ENCODE measurements at places on chromosomes 11 and 22.

DNA sequence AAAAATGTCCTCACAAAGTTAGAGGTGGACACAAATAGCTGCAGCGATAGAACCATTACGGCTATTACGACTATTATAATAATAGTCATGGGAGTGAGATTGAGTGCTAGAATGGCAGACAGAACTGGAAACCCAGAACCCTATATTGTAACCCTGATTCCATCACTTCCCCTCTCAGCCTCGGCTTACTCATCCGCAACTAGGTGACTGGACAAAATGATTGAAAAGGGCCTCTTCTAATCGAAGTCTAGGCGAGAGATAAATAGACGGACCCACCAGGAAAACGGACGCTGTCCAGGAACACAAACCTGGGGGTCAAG lies 629 bp downstream of the PSMA1 start:
- no peak for DNase-seq

- DNase-seq = no peak
Measured at GRCh38 chr11:81241672-81242275, 1491.9 kb downstream of the FAM181B start.

DNA sequence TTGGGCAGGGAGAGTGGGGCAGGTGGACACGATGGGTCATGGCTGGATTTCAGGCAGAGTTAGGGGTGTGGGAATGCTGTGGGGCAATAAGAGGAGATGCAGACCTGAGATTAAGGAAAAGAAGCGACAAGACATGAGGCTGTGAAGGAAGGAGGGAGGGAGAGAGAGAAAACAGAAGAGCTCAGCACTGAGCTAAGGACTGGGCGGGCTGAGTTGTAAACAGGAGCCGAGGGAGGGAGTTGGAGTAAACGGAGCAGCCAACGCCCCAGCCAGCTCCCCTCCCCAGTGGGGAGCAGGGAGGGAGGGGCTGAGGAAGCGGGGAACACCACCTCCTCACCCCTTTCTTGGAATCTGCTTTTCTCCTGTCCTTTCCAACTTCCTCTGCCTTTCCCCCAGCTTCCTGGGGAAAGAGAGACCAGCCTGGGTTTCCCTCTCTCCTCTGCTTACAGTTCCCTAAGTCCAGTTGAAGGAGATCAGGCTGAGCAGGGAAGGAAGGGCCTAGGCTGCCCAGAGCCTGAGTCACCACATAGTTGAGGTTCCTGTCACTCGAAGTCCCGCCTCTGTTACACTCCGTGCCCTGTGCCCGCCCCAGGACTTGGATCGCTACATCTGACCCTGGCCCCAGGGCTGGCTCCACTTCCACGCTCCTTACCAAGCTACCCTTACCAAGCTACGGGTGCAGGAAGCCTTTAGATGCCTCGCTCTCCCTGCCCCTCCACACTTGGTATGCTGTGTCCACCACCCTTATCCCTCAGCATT lies 6.7 kb upstream of the AHNAK start:
- DNase-seq = peak; percentile 77

DNA sequence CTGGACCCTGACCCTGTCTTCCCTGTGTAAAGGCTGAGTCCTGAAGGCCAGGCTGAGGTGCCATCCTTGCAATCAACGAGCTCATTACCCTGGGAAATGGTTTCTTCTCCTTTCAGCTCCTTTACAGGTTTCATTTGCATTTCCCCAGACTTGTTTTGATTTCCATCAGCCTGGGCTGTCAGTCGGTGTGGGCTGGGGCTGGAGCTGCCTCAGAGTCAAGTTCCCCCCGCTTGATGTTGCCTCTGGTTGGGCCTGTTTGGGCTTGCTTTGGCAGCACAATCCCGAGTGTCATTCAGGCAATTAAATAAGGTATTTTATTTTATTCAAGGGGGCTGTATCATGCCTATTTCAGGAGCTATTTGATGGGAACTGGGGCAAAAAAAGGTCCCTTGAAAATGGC lies 424.9 kb downstream of the INSC start:
- no peak for DNase-seq

DNA sequence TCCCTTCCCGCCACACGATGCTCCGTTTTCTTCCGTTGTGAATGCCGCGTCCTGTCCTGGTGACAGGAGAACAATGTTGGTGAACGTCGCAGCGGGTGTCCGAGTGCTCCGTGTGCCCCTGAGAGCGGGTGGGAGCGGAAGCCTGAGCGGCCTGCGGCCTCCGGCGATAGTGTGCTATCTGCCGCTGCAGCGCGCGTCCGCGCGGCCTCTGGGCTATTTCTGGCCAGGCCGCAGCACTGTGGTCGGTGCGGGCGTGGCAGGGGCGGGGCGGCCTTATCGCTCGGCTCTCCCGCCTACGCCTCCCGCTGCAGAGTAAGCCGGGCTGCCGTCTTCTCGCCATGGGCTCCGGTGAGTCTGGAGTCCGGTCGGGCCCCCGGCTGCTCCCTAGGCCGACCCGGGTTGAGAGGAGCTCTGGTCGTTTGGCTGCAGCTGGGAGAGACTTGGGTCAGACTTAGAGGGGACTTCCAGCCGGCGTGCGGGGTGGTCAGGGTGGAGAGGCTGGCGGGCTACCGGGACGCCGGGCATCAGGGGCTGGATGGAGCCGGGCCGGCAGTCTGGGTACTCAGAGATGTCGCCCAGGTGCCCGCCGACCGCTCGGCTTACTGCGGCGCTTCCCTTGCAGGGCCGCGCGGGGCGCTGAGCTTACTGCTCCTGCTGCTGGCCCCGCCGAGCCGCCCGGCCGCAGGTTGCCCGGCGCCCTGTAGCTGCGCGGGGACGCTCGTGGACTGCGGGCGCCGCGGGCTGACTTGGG lies at the start of gene GP1BB:
Gene GP1BB (plus strand): TSS at position 308 of the 751 bp plus-strand sequence. CDS start 31 bp downstream, at position 339.
- DNase-seq = no peak

DNA sequence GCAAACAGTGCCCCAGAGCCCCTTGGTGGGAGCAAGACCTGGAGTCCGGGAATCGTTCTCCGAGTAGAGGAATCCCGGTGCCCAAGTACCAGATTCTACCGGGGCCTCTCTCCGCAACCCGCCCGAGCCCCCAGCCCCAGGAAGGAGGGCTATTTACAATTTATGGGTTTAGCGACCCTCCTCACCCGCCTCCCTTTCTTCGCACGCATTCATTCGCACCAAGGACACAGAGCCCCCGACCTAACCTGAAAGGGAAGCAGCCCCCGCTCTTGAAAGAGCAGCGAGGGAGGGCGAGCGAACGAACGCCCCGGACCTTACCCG lies 628 bp downstream of the LRP4 start:
- DNase-seq = no peak

GRCh38 chr11:28773606-28774005 lies 665.4 kb downstream of the METTL15 start:
- no peak for DNase-seq

DNA sequence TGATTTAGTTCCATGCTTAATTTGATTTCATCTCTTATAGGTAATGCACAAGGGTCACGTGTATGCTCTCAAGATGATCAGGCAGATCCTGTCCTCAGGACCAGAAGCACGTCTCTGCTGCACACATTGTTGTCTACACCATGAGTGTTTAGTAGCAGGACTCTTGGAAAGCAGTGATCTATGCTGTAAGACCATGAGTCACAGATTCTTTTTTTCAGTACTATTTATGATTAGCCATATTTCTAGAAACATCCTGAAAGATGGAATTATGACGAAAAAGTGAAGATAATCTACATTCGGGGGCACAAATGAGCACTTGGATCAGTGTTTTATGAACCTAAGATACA lies 29.6 kb downstream of the ZBED4 start:
- no peak for DNase-seq

DNA sequence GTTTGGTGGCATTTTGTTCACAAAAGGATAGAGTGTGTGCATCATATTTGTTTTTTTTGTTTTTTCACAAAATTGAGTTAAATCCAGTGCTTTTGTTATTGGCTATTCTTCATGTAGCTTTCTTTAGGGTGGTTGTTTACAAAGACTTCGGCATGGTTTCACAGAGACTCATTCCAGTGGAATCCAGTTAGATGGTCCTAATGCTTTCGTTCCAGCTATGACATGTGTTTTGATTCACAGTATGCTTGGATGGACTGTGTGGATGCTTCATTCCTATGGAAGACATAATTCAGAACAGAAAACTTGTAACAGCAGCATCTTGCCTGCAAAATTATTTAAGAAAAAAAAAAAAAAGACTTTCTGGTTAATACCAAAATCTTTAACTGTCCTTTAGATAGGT lies 97.9 kb downstream of the PDHX start:
- DNase-seq = peak; percentile 80

GRCh38 chr11:70869054-70869453 lies 383.3 kb downstream of the SHANK2 start:
- DNase-seq = no peak

DNA sequence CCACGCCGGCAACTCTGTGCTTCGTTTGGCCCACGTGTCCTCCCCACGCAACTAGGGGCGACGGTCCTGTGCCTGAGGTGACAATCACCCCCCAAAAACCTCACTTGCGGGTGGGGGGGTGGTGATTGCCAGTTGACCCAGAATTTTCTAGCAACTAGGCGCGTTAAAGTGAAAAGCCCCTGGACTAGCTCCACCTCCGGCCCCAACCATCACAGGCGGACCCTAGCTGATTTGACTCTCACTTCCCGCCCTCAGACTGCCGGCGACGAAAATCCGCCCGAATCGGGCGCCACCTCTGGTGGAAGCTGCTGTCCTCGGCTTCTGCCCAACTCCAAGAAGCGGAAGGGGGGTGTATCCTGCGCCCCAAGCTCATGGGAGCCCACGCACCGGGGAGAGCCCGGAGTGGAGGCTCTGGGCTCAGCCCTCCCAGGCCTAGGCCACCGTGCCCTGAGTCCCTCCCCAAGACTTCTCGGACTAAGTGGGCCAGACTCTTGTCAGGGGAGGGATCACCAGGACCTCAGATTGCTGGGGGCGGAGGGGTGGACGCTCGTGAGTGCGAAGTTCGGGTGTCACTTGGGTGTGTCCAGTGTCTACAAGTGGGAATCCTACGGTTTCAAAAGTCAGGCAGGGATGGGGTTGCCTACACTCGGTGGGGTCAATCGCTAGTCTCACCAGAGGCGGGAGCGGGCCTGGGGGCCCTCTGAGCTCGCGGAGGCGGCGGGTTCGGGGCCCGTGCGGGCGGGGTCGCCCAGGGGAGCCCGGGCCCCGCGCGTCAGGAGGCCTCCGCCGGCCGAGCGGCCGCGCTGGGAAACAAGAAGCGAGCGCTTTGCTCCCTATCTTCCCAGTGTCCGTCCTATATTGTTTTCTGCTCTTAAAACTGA lies 12.3 kb downstream of the PAX6 start:
- no peak for DNase-seq

- DNase-seq = no peak
Measured at GRCh38 chr11:134637091-134638015, 225.3 kb upstream of the B3GAT1 start.

GRCh38 chr11:35282221-35282882 lies 137.0 kb downstream of the SLC1A2 start:
- no peak for DNase-seq

- DNase-seq = no peak
Measured at GRCh38 chr11:42315267-42315666, 855.8 kb upstream of the LRRC4C start.

DNA sequence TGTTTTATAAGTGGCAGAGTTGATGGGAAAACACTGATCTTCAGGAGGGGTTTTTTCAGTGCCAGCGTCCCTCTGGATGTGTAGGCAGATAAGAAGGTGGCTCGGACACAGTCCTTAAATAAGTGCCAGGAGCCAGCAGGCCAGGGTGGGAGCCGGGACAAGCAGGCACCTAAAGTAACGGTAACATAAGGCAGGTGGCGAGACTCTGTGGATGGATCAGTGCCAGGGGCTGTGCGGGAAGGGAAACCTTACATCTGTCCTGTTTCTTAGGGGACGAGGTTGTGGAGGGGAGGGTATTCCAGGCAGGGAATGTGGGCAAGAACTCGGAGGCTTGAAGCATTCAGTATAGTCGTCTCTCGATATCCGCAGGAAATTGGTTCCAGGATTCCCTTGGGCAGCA lies 15.9 kb downstream of the BCR start:
- no peak for DNase-seq

DNA sequence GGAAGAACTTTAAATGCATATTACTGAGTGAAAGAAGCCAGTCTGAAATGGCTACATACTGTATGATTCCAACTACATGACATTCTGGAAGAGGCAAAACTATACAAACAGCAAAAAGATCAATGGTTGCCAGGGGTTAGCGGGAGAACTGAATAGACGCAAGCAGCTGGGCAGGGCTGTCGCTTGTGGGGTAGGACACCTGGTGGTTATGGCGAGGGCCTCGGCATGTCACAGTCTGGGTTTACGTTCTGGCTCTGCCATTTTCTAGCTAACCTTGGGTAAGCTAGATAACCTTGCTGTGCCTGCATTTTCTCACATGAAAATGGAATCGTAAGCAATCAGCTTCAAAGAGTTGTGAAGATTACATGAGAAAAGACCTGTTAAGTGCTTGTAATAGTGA lies 55.2 kb upstream of the SYT13 start:
- no peak for DNase-seq

Measured in AG04449 (cell line).